Smooth muscle cell of trachea (primary cell): ENCODE measurements at places on chromosomes 7 and 10. TPM values are rescaled to one million over a fixed set of nuclear protein-coding genes. Genes with fewer than 3 reads are reported as not detected.

Gene USP6NL
- total RNA-seq = 10.3 and 11.1 TPM in 2 replicates

Gene FAM25G
- not detected in 2 replicates for total RNA-seq

Gene TMEM273
- total RNA-seq = not detected in 2 replicates

Gene SPDYE16
- total RNA-seq = 0.33 and 0.44 TPM in 2 replicates

Gene NANOS1
- 0.29 and 1.5 TPM in 2 replicates for total RNA-seq

Gene TMEM270
- 0.17 TPM in 1 of 2 replicates, not detected in the other for total RNA-seq

Gene AKR1C2
- 51.9 and 62.1 TPM in 2 replicates for total RNA-seq

Gene FXYD4
- not detected in 2 replicates for total RNA-seq
